ENCODE measurements at places on chromosomes 12 and 14.

- no peak for DNase-seq
These were observed 209.5 kb downstream of the KCNC2 start for GRCh38 chr12:75000120-75000519.

- no peak for DNase-seq
These were observed 1.9 kb downstream of the GYS2 start for GRCh38 chr12:21602774-21603173.

DNA sequence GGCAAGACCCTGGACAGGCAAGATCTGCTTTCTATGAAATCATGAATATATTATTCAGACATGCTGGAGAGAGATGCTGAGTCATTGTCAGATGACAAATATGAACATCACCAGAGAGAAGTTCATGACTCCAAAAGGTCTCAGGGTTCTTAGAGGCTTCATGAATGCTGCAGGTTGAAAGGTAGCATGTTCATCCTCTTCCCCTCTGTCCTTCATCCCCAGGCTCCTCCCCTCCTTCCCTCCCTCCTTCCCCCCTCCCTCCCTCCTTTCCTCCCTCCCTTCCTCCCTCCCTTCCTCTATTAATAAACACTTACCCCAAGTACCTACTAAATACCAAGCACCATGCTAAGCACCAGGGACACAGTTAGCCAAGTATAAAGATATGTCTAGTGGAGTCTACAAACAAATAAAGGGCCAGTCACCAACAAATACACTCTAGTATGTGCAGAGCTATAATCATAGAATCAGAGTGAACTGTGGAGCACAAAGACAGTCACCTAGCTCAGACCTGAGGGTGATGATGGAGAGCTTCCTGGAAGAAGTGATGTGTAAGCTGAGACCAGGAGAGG lies 46.2 kb downstream of the RPH3A start:
- DNase-seq: no peak

DNA sequence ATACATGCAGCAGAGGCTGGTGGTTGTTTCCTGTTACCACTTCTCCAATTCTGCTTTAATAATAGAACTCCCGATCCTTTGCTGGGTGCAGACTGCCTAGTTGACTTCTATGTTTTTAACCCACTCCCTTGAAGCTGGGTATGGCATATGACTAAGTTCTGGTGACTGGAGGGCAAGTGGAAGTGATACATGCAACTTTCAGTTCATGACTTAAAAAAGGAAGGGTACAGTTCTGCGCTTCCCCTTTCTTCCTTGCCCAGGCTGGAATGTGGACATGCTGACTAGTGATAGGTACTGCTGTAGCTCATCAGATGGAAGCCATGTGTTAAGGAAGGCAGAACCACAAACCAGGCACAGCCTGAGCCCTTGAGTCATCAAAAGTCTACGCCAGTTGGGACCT lies 2.4 kb upstream of the A2M start:
- DNase-seq: no peak

GRCh38 chr14:62745496-62745895 lies 299.8 kb downstream of the KCNH5 start:
- DNase-seq: no peak

DNA sequence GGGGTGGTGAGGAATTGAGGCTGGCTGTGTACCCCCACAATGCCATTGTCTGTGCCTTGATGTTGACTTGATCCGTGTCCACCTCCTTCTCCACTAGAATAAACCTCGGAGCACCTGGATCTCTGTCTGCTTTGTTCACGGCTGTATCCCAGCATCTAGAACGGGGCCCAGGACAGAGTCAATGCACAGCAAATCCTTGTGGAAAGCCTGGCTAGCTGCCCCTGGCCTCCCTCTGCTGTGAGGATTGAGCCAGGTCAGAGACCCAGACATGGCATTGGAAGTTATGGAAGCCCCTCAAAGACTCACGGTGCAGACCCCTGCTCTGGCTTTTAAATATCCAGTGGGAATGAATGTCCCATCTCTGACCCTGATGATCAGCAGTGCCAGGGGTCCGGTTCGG lies 109.2 kb downstream of the SCARB1 start:
- DNase-seq: no peak

GRCh38 chr14:73744874-73745529 lies 30.8 kb upstream of the PNMA1 start:
- no peak for DNase-seq

- no peak for DNase-seq
These were observed 327.8 kb downstream of the MED13L start for GRCh38 chr12:115949675-115950074.
